Lung (tissue), 17 donors: ENCODE measurements at places on chromosomes 5 and 9. TPM values are rescaled to one million over a fixed set of nuclear protein-coding genes. Genes with fewer than 3 reads are reported as not detected.

DNA sequence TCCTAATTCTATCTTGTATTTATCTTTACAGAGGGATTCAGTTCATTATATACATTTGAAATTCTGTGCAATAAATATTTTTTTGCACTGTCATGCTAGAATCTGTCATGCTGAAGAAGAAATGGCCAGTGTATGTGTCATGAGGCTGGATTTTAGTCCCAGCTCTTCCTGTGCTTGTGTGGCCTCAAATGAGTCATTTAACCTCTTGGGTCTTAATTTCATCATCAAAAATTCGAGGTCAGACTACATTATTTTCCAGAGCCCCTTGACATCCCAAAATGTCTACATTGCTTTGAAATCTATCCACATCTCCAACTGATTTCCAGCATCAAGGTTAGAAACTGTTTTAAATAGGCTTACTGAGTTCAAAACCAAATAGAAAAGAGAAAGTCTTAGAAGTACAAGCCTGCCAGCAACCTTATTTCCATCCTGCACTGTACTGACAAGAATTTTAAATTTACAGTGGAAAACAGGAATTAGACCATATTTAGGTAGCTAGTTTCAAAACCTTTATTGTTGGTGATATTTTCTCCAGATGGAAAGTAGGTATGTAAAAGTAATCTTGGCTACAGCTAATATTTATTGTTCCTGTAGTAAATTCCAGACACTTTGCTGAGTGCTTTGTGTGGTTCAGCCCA is 96.7 kb upstream of the MAMDC2 start:
- no peaks in the 10 kb centered on the region for H3K36me3 ChIP-seq
- H3K4me3 ChIP-seq, result no peak overlapping the region
- no peak overlapping the region for H3K27ac ChIP-seq
- H3K27me3 ChIP-seq, result no peaks in the 10 kb centered on the region

DNA sequence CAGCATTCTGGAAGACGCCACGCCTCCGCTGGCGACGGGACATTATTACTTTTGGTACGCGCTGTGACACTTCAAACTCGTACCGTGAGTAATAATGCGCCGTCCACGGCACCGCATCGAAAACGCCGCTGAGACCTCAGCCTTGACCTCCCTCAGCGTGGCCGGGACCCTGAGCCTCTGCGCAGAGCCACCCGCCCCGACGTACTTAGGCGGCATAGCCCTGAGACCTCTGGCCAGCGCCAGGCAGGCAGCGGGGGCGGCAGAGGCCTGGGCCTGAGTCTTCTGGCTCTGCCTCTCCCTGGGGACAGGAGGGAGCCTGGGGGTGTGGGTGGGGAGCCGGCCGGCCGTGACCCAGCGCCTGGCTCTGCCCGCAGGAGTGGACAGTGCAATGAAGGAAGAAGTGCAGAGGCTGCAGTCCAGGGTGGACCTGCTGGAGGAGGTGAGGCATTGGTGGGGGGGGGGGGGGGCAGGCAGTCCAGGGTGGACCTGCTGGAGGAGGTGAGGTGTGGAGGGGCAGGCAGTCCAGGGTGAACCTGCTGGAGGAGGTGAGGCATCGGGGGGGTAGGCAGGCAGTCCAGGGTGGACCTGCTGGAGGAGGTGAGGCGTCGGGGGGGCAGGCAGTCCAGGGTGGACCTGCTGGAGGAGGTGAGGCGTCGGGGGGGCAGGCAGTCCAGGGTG is 8.0 kb downstream of the EGFL7 start:
- H3K36me3 ChIP-seq, result peaks cover 46% of the 10 kb centered on the region
- DNase-seq, result no peak
- peak overlapping the region; percentile 65 for H3K4me3 ChIP-seq
- no peaks in the 10 kb centered on the region for H3K4me1 ChIP-seq

- no peaks in the 10 kb centered on the region for H3K27me3 ChIP-seq
- H3K36me3 ChIP-seq, result no peaks in the 10 kb centered on the region
- H3K4me3 ChIP-seq, result no peak overlapping the region
Measured at GRCh38 chr5:13866792-13867191, 77.7 kb downstream of the DNAH5 start.

GRCh38 chr9:5764130-5764868 is 68.6 kb downstream of the ERMP1 start:
- no peaks in the 10 kb centered on the region for H3K4me1 ChIP-seq
- DNase-seq, result no peak
- H3K27me3 ChIP-seq, result no peaks in the 10 kb centered on the region
- no peak overlapping the region for H3K27ac ChIP-seq

DNA sequence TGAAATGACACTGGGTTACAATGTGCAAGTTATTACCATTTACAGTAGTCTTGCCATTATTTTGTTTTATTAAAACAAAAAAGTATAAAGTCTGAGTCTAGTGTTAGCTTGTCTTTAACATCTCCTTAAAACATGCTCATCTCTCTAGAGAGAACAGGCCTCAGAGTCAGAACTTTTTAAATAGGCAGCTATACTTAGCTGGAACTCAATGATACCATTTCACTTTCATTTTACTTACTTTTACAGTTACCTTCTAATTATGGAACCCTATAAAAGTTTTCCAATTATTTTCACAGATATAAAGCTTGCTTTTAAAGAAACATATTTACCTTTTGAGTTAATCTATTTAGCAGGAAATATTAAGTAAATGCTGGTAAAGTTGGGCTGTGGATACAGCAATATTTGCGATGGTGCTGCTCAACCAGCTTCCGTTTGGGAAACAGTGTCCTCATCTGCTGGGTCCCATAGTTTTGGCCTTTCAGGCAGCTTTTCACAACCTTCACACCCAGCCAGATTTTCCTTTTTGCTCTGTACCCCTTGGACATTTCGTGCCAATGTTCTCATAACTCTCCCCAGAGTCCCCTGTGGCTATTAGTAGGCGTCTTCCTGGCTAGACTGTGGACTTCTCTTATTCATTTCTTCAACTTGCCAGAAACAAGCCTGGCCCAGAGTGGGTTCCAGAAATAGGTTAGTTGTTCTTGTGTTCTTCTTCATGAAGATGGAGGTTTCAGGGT is 36.3 kb upstream of the UBTD2 start:
- H3K36me3 ChIP-seq, result no peaks in the 10 kb centered on the region
- H3K27me3 ChIP-seq, result no peaks in the 10 kb centered on the region
- no peak overlapping the region for H3K27ac ChIP-seq
- no peaks in the 10 kb centered on the region for H3K4me1 ChIP-seq
- no peak overlapping the region for H3K4me3 ChIP-seq
- no peak for DNase-seq

- no peaks in the 10 kb centered on the region for H3K27me3 ChIP-seq
- no peak overlapping the region for H3K4me3 ChIP-seq
- no peak for DNase-seq
- H3K4me1 ChIP-seq, result no peaks in the 10 kb centered on the region
- no peak overlapping the region for H3K27ac ChIP-seq
- no peaks in the 10 kb centered on the region for H3K36me3 ChIP-seq
Measured at GRCh38 chr5:31663519-31663918, 24.6 kb downstream of the PDZD2 start.

- H3K36me3 ChIP-seq, result no peaks in the 10 kb centered on the region
- H3K27me3 ChIP-seq, result peaks cover 61% of the 10 kb centered on the region
- H3K4me1 ChIP-seq, result no peaks in the 10 kb centered on the region
- H3K4me3 ChIP-seq, result no peak overlapping the region
Measured at GRCh38 chr9:77024776-77025545, 5.5 kb downstream of the FOXB2 start.

GRCh38 chr5:81288021-81288433 is 13.4 kb upstream of the ZCCHC9 start:
- no peaks in the 10 kb centered on the region for H3K4me1 ChIP-seq
- H3K27ac ChIP-seq, result no peak overlapping the region
- peaks cover 9% of the 10 kb centered on the region for H3K36me3 ChIP-seq
- H3K27me3 ChIP-seq, result no peaks in the 10 kb centered on the region
- no peak for DNase-seq
- no peak overlapping the region for H3K4me3 ChIP-seq

DNA sequence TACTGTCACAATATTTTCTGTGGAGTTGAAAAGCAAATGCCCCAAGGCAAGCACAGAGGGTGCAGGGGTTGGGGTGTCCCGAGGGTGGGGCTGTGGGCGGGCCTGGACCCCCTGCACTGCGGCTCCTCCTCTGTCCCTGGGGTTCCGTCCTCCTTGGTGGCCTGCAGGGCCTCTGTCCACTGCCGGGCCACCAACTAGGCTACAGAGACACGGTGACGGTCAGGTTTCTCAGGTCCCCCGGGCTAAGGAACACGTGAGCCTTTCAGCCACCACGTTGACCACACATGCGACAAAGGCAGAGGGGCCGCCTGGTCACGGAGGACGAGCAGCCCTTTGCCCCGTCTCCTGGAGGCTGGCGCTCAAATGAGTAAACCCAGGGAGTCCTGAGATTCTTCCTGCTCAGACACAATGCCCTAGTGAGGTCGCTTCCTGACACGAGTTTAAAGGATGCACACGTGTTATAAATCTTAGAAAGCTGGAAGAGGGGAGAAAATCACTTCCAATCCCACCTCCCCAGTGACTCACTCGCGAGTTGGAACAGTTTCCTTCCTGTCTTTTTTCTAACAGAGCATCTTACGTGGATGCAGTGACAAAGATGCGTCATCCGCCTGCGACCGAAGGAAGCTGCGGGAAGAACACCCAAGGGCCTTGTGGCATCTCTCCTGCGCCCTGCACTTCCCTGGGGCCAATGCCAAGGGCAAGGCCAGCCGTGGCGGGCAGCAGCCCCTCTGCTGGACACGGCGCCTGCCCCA is 24.8 kb upstream of the OBP2B start:
- no peaks in the 10 kb centered on the region for H3K27me3 ChIP-seq
- H3K27ac ChIP-seq, result peak overlapping the region; percentile 56
- H3K4me1 ChIP-seq, result no peaks in the 10 kb centered on the region
- no peak overlapping the region for H3K4me3 ChIP-seq

DNA sequence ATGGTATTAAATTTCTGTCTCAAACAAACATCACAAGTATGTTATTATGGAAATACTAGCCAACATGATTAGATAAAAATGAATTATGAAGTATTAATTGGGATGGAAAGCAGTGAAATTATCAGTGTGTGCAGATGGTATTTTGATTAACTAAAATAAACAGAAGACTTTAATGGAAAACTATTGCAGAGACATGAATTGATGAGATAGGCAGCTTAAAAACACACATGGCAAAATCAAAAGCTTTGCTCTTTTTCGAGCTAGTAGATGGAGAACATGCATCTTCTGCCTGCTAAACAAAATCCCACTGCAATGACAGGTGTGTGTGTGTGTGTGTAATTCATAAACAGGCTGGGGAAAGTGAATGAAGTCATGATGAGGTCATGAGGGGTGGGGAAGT is 426.2 kb downstream of the MTRR start:
- H3K27ac ChIP-seq, result no peak overlapping the region
- peaks cover 14% of the 10 kb centered on the region for H3K4me1 ChIP-seq
- DNase-seq, result peak; percentile 80
- H3K36me3 ChIP-seq, result no peaks in the 10 kb centered on the region

DNA sequence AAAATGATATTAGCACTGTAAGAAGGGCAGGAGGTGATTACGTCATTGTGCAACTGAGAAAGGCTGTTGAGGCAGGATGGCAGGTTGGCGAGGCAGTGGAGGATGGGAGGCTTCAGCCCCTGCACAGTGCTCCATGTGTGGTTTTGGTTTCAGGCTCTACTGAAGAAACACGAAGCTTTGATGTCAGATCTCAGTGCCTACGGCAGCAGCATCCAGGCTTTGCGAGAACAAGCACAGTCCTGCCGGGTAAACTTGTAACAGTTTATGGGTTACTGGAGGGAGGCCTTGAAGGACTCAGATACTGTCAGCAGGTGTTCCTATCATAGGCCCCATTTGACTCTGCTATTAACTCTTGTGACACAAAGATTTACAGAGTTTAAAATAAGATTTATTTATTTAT is 35.1 kb downstream of the SPTAN1 start:
- H3K27me3 ChIP-seq, result no peaks in the 10 kb centered on the region
- peaks cover 62% of the 10 kb centered on the region for H3K36me3 ChIP-seq
- no peak overlapping the region for H3K4me3 ChIP-seq
- DNase-seq, result no peak

- no peaks in the 10 kb centered on the region for H3K4me1 ChIP-seq
- DNase-seq, result peak; percentile 52
- H3K27me3 ChIP-seq, result no peaks in the 10 kb centered on the region
- H3K36me3 ChIP-seq, result no peaks in the 10 kb centered on the region
Measured at GRCh38 chr5:176171171-176171760, 67.0 kb upstream of the SIMC1 start.

- H3K27ac ChIP-seq, result no peak overlapping the region
- H3K36me3 ChIP-seq, result no peaks in the 10 kb centered on the region
- H3K4me3 ChIP-seq, result no peak overlapping the region
- H3K27me3 ChIP-seq, result no peaks in the 10 kb centered on the region
- DNase-seq, result no peak
Measured at GRCh38 chr9:1514776-1515363, 464.7 kb downstream of the DMRT2 start.

DNA sequence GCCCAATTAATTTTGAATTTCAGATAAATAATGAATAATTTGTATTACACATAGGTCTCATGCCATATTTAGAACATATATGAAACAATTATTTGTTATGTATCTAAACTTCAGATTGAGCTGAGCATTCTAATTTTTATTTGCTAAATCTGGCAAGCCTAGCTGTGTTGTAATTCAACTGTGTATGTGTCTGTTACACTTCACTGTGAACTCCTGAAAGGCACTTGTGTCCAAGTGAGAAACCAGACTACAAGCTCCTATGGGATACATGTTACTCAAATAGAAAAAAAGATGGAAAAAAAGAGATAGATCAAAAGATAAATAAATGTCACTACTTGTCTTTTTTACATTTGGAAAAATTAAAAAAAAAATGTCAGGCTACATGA is 56.5 kb upstream of the ANKRD55 start:
- no peaks in the 10 kb centered on the region for H3K36me3 ChIP-seq
- no peak overlapping the region for H3K27ac ChIP-seq
- peaks cover 54% of the 10 kb centered on the region for H3K4me1 ChIP-seq
- DNase-seq, result no peak
- no peak overlapping the region for H3K4me3 ChIP-seq

- peak within 1 kb of the TSS; percentile 79 for H3K4me3 ChIP-seq
- no peaks in the 10 kb centered on the region for H3K27me3 ChIP-seq
- H3K36me3 ChIP-seq, result no peaks in the 10 kb centered on the region
- peak; percentile 75 for DNase-seq
- peak within 1 kb of the TSS; percentile 85 for H3K27ac ChIP-seq
- peaks cover 23% of the 10 kb centered on the region for H3K4me1 ChIP-seq
Measured at GRCh38 chr5:132777209-132778069, at the start of gene SEPTIN8. TSS of gene SEPTIN8 (minus strand) at chr5:132777239. CDS start at chr5:132777137, 102 bp downstream.

GRCh38 chr5:170747851-170748250 is 35.7 kb upstream of the GABRP start:
- no peak overlapping the region for H3K27ac ChIP-seq
- no peaks in the 10 kb centered on the region for H3K27me3 ChIP-seq
- H3K36me3 ChIP-seq, result no peaks in the 10 kb centered on the region
- H3K4me1 ChIP-seq, result peaks cover 33% of the 10 kb centered on the region
- no peak overlapping the region for H3K4me3 ChIP-seq

GRCh38 chr5:45533663-45534062 is 162.5 kb downstream of the HCN1 start:
- H3K27ac ChIP-seq, result no peak overlapping the region
- H3K4me1 ChIP-seq, result no peaks in the 10 kb centered on the region
- H3K4me3 ChIP-seq, result no peak overlapping the region
- H3K36me3 ChIP-seq, result no peaks in the 10 kb centered on the region
- DNase-seq, result no peak
- H3K27me3 ChIP-seq, result no peaks in the 10 kb centered on the region

- peak; percentile 70 for DNase-seq
- no peaks in the 10 kb centered on the region for H3K36me3 ChIP-seq
- H3K4me3 ChIP-seq, result no peak overlapping the region
Measured at GRCh38 chr5:59661954-59662615, 231.4 kb downstream of the PDE4D start.

The TLR4 gene
- 19.0 TPM for total RNA-seq

The CDC20B gene
- 5.7 TPM for total RNA-seq

The MXD3 gene
- 8.4 TPM for total RNA-seq

The SH2D3C gene
- 34.5 TPM for total RNA-seq

The CYFIP2 gene
- total RNA-seq, result 46.3 TPM
